ENCODE measurements at places on chromosomes 16 and 17.

DNA sequence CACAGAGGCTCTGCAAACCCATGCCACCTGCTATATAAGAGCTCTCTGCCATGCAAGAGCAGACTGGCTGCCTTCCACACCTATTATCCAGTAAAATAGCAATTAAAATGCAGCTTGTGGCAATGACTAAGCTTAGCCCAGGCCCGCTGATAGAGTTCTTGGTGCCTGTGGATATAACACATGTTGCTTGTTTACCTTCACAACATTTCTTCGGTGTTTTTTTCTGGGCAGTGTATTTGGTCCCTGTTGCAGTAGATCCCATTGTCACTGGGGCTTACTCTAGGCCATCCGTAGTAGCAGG, 63.5 kb downstream of the SPECC1 start:
- DNase-seq = no peak

DNA sequence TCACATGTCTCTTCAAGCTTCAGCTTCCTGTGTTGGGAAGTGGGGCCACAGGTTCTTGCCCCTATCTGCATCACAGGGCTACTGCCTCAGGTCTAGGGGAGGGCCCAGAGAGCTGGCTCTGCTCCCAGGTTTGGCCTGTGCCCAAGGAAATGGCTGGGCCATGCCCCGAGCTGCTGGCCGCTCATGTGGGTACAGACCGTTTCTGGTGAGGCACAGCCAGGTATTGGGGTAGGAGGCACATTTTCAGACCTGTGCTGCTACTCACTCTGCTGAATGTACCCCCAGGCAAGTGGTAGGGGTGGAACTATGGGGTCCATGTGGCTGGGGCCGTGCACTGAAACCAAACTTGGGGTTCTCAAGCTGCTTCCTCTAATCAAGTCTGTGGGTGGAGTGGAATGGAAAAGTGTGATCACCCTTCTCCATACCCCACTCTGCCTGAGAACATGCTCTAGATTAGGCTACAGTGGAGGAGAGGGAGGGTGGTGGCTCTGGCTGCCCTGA, 4.6 kb downstream of the GAS2L2 start:
- no peak for DNase-seq

DNA sequence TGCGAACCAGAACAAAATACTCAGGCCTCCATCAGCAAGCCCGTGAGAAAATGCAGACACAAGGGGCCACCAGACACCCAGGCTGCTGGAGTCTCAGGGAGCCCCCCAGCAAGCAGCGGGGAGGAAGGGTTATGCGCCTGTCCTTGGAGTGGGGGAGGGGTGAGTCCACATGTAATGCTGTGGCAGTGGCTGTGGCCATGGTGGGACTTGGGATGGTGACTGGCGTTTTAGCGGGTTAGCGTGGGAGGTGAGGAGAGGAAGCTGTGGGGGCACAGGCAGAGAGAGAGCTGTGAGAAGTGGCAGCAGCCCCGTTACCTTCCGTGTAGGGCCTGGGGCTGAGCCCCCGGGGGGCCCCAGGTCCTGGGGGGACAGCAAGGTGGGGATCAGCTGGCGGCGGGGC, 58.3 kb downstream of the SRCIN1 start:
- DNase-seq = no peak

DNA sequence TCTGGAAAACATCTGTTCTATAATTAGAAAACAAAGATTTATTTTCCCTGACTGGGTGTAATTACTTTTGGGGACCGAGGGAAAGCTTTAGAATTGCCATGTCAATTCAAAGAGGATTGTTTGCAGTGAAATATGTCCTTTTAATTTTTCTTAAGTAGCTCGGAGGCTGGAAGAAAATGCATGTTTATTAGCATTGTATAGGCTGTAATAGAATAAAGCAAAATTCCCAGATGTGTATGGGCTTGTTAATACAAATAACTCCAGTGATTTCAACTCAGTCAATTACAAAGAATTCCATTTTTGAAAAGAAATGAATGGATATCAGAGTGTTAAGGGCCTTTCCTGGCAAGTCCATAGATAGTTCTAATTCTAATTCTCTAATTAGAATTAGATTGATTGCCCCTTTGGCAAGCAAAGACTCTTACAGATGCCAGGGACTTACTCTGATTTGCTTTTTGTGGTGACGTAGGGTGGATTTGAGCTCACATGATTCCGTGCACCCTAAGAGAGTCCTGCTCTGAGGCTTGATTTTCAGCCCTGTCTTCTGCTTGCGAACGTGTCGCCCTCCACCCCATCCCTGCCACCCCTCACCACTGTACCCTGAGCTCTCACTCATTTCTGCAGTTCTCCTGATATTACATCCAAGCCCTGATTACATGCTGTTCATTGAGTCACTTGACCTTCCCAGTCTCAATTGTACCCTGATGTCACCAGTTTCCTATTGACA, 70.0 kb upstream of the FAM20A start:
- DNase-seq = no peak

DNA sequence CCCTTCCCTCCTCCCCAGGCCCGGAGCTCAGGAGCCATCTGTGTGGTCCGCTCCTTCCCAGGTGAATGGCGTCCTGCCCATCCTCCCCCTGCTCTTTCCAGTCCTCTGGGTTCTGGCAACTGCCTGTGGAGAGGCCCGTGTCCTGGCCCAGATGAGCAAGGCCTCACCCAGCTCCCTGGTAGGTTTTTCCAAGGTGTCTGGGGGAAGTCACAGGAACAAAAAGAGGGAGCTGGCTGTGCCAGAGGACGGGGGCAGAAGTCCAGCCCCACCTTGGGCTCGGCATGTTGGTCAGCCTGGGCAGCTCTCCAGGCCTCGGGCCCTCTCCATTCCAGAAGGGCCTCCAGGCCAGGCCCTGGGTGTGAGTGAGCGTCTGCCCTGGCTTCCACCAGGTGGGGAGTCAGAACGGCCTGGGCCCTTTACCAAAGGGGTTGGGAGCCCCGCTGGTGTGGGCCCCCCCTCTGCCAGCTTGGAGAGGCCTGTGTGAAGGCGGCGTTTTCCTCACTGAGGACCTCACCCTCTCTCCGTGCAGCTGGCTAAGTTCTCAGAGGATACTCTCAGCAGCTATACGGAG, 25.1 kb downstream of the CASKIN2 start:
- DNase-seq = no peak

DNA sequence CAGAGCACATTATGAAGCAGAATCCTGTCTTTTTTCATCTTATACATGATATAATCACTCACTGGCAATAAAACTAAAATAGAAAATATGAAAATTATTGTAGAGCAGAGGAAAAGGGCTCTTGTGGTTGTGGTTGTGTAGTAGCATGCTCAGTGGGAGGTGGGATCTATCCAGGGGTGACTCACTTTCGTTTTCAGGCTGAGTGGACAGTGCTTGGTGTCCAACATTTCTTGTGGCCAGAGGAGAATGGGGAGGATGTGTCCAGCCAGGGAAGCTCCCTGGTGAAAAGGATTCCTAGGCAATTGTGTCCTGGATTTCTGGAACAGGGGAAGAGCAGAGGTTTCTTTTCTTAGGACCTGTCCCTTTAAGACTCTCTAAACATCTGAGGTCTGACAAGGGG, 31.9 kb upstream of the CPHXL start:
- DNase-seq = no peak

DNA sequence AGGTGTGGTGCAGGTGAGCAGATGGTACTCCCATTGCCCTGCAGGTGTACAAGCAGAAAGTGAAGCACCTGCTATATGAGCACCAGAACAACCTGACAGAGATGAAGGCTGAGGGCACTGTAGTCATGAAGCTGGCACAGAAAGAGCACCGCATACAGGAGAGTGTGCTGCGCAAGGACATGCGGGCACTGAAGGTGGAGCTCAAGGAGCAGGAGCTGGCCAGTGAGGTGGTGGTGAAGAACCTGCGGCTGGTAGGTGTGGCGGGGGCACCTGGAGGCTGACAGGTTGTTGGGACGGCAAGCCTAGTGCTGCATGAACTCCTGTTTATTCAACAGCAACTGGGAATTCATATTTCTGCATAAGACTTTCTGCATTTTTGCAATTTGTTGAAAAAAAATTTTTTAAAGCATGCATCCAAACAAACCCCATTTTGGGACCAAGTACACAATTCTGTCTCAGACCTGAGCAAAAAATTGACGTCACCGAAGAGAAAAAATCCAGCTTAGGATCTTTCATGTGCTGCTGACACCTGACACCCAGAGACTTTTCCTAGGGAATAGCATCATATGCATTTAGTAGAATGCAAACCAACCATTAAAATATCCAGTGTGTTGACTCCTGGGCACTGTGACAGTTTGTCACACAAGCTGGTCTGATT, 13.5 kb upstream of the DBNDD1 start:
- no peak for DNase-seq

- peak; percentile 21 for DNase-seq
These were observed 16.5 kb upstream of the NSMCE1 start for GRCh38 chr16:27284865-27285675.

DNA sequence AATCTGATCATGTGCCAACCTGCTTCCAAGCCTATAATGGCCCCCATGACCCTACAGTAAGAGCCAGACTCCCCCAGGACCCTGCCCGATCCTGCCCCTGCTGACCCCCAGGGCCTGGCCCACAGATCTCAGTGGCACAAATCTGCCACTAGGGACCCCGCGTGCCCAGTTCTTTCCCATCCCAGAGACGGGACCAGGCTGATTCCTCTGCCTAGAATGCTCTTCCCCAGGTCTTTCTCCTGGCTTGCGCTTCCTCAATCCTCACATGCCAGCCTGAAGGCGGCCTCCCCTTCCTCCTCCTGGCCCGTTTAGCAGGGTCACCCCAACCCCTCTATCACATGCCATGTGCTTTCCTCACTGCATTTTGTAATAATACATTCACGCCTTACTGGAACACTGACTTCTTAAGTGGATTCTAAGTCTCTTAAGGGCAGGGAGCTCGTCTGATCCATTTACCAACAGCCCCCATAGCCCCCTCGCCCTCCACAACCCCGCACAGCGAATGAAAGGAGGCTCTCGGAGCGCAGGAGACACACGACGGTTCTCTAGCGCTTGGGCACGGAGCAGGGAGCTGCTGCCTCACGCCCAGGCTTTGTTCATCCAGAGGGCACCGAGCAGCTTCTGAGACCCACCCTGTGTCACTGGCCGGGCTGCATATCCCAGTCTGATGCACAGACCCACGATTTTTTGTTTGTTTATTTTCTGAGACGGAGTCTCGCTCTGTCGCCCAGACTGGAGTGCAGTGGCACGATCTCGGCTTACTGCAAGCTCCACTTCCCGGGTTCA, 1.2 kb downstream of the TRIM65 start:
- DNase-seq = no peak

DNA sequence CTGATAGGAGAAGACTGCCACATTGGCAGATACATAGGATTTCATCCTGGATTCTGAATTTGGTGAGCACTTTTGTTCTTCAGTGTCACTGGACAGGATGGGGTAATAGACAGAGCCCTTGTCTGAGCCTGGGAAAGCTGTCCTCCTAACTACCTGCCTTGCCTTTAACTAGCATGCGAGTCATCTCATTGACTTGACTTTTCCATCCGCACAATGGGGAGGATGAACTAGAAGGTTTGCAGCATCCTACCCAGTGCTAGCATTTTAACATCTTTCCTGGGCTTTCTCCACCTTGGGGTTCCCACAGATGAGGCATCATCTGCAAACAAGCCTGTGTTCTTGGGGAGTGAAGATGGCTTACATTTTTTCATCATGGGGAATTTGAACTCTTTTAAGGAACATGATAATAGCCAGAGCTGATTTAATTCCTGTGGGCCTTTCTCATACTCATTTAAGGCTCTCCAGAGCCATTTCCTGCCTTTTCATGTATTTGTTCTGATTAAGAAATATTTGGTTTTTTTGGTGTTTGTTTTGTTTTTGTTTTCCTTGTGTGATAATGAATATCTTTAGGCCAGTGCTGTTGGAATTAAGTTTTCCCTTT, 139.5 kb downstream of the MSI2 start:
- no peak for DNase-seq

GRCh38 chr17:43356999-43357398, 41.8 kb upstream of the ARL4D start:
- no peak for DNase-seq

DNA sequence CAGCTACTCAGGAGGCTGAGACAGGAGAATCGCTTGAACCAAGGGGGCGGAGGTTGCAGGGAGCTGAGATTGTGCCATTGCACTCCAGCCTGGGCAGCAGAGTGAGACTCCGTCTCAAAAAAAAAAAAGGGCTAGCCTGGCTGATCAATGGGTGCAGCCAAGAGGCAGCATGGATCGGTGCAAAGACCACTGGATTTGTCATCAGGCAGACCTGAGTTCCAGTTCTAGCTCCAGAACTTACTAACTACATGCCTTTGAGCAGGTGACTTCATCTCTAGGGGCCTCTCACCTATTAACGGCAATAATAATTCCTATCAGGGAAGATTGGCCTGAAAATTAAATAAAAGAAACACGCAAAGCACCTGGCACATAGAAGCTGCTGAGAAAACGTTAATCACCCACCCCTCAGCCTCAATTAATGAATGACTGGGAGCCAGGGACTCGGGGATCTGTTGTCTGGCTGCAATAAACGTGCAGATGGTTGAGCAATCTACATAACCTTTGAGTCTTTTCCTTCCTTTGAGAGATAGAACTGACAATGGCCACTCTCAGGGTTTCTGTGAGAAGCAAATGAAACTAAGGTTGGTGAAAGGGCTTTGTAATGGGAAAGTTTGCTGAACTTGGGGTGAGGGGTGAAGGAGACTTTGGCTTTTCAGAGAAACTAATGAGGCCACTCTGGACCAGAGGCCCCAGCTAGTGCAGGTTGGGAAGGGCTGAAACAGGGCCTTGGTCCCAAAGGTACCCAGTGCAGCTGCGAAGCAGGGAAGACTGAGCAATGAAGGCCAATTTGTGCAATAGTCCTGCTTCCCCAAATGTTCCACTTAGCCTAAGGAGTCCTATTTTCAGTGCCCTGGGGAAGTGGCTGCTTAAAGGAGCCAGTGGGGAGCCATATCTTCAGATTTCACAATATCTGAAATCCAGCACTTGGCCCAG, 7.6 kb downstream of the SEZ6L2 start:
- DNase-seq = no peak

DNA sequence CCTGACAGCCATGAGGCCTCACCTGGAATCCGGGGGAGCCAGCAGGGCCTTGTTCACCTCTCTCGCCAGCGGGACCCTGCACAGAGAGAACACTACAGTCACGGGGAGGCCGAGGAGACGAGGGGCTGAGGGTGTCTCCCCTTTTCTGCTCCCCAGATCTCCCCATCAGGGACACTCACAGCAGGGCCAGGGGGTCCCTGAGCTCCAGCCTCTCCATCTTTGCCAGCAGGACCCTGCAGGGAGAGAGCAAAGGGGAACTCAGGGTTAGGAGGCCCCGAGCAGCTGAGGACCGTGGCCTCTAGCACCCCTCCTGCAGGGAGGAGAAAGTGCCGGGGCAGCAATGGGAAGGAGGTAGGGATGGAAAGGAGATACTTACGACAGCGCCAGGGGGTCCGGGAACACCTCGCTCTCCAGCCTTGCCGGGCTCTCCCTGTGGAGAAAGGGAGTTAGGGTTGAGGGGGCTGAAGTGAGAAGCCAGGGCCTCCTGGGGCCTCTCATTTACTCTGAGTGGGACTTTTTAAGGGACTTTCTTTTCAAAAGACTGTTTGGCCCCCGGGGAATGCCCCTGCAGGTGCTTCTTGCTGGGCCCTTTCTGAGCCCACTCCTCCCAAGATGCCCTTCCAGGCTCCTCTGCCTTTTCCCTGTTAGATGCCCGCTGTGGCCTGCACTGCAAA, 8.7 kb downstream of the COL1A1 start:
- no peak for DNase-seq

GRCh38 chr16:57637424-57637823, 9.0 kb downstream of the ADGRG1 start:
- peak; percentile 80 for DNase-seq

- DNase-seq = peak; percentile 37
These were observed 59.3 kb downstream of the JPH3 start for GRCh38 chr16:87661561-87661960.

- DNase-seq = no peak
These were observed at the start of gene NOD2 for GRCh38 chr16:50692999-50693781. Gene NOD2 (plus strand): TSS chr16:50693606. CDS start chr16:50699496, 5,890 bp downstream.

All from COLO829 (cell line).